LNCaP clone FGC (cell line): ENCODE measurements at places on chromosomes 6 and 20.

GRCh38 chr6:73655341-73655917 lies 1.6 kb upstream of the SLC17A5 start:
- DNase-seq, result no peak

DNA sequence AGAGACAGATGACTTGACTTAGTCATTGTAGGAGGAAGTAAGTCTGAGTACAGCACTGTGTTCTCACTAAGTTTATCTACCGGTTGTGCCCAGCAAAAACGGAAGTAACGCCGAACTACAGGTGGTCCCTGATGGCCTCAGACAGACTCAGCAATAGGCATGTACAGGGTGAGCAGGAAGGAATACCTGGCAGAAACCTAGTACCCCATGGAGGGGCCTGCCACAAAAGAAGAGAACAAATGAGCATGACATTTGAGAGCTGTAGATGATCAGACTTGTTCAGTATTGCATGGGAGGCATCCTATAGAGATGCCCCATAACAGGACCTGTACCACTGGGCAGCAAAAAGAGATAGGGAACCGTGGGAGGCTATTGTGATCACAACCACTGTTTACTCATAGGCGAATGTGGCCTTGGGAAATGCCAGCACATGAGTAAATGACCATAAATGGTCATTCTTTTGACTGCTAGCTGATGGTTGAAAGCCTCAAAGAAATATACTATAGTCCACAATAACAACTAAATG lies 106.4 kb upstream of the TAB2 start:
- DNase-seq, result no peak

GRCh38 chr6:10591422-10592160 lies 70.4 kb downstream of the GCNT2 start:
- no peak for DNase-seq

DNA sequence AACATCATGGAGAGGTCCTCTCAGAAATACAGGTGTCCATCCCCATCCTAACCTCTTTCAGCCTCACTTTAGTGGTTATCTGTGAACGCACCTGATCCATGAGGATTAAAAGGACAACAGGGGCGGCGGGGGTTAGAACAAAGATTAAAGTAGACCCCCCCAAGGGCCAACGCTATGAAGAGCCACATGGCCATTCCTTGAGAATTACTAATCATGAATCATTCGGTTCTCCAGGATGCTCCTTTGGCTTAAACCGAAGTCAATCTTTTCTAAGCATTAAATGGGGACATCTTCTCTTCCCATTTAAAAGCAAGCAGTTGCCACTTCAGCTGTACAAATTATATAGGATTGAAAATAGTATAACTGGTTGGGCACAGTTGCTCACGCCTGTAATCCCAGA lies 212.4 kb downstream of the GMPR start:
- no peak for DNase-seq

DNA sequence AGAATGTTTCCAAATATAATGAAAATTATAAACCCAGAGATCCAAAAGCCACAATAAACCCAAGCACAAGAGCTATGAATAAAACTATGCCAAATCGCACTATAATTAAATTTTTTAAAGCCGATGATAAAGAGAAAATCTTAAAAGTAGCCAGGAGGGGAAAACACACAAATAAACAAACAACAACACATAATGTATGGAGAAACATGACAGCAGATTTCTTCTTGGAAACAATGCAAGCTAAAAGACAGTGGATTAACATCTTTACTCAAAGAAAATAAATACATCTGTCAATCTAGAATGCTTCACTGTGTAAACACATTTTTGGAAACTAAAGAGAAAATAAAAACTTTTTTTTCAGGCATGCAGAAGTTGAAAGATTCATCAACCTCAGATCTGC lies 80.3 kb upstream of the RNF24 start:
- DNase-seq, result no peak

- DNase-seq, result no peak
These were observed 173.2 kb downstream of the BTBD3 start for GRCh38 chr20:12090920-12091319.

- no peak for DNase-seq
These were observed 235.1 kb upstream of the ZNF217 start for GRCh38 chr20:53828682-53829254.

GRCh38 chr6:22349051-22349450 lies 52.2 kb upstream of the PRL start:
- DNase-seq, result no peak
